ENCODE measurements at places on chromosomes 6 and 20.

GRCh38 chr20:39885975-39886649, 802.9 kb downstream of the MAFB start:
- peak; percentile 55 for DNase-seq

GRCh38 chr6:134787261-134787877, 162.5 kb downstream of the ALDH8A1 start:
- DNase-seq: no peak

- DNase-seq: peak; percentile 43
Observed at GRCh38 chr6:32785781-32786533, 22.6 kb upstream of the HLA-DQB2 start.

DNA sequence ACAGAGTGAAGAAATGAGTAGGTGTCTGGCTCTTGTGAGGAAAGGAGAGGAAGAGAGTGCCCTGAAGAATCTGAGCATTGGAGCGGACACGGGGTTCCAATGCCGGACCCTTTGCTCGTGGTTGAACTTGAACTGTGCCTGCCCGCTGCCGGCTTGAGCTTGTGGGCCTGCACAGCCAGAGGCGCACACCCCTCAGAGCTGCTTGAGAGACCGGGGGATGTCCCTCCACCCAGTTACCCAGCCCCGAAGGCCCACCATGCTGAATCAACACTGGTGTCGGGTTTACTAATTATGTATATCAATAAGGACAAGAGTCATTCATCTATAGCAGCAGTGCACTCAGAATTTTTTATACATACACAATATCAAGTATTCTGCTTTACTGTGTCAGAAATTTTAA, 218.3 kb upstream of the CST7 start:
- no peak for DNase-seq

DNA sequence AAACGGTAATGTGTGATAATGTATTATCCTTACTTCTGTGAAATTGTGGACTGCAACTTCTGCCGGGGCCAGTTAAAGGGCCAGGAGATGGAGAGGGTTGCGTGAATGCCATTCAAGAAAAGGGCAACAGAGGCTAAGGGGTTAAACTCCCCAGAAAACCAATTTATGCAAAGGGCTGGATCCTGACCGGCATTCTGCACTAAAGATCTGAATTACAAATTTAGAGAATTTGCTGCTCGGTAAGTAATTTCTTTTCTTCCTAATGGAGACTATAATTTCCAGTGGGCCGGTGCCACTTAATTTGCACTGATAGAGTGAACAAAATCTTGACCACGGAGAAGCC, 130.1 kb downstream of the BCAS1 start:
- no peak for DNase-seq

DNA sequence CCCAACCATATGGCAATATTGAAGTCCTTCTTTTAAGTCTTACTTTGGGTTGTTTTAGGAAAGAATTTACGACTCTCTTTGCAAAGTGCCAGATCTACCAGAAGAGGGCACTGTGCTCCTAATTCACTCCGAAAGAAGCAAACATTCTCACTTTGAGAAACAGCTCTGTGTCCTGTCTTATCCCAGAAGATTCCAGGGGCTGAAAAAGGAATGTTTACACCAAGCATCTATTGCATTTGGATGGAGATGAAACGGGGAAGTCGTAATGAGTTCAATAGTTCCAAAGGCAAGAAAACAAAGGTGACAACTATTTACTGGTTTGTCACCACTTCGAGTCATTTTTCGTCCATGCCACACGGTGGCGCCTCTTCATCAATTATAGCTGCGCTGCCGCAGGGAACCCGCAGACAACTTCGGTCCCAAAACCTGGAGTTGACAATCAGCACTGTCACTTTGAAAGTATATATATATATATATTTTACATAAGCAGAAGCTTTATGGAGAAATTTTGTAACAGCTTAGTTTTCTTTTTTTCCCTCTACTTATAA, 121.6 kb downstream of the MOXD1 start:
- peak; percentile 76 for DNase-seq

DNA sequence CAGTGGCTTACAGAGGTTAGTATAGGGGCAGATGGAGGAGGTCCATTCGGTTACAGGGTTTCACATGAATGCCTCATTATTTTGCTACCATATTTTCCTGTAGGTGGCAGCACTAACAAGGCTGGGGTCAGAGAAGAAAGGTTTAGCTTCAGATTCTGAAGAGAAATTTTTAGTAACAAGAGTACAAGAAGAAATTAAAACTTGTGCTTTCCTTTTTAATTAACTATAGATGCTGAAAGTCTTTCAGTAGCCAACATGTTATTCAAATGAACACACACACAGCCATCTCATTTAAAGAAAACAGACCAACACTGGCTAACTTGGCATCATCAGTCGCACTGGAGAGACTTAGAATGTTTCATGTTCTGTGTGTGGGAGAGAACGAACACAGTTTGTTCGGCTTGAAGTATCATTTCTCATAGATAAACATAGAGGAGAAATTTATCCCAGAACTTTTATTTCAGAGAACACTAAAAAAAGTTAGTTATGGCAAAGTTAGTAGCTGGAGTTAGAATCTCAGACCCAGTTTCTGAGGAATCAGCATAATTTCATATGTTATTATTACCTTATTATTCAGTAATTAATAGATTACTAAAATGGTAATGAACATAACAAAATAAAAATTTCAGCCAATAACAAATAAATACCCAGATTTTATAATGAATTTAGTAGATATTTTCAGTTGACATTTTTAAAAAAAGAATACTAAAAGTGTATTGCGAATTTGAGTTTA, 314.0 kb upstream of the RSPO3 start:
- peak; percentile 43 for DNase-seq

DNA sequence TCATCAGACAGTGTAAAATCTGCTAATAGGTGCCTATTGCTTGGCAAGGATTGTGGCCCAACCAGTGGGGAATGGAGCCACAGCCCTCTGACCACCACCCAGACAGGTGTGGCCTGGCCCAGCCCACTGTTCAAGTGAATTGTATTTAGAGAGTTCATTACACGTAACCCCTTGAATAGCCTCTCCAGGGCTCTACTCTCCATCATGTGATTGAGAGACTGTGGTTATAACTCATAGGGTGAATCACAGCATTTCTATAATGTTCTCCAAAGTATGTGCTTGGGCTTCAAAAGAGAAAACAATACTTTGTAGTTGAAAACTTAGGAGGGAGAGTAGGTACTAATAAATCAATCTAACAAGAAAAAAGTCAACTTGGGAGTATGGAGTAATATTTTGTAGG, 38.4 kb downstream of the ALDH8A1 start:
- DNase-seq: no peak

DNA sequence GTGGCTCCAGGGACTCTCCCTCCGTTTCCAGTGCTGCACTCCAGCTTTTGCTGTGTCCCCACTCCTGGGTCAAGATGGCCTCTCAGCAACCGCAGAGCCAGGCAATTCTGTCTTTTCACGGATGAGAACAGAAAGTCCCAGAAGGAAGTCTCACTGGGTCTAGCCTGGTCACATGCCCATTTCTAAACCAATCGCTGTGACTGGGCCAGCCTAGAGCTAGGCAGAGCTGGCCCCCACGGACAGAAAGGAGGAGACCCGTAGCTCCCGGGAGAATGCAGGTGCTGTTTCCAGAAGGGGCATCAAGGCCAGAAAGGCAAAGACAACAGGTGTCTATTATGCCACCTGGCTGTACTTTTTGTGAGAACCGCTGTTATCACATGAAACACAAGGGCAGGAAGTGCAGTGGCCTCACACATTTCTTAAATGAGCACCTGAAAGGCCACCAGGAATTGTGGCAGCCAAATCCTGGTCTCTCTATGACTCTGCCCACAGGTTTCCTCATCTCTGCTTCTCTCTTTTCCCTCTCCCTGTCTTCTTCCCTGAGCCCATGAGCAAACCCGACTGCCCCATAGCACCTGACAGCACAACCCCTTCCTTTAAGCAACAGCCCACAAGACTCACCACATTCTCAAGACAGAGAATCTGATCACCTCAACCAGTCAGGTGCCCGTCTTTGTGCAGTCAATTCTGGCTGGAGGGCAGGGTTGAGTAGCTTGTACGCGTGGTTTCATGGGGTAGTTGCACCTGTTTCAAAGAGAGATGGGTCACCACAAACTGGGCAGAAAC, 37.1 kb upstream of the B4GALT5 start:
- no peak for DNase-seq

GRCh38 chr6:80956898-80957297, 795.6 kb downstream of the TENT5A start:
- DNase-seq: no peak

DNA sequence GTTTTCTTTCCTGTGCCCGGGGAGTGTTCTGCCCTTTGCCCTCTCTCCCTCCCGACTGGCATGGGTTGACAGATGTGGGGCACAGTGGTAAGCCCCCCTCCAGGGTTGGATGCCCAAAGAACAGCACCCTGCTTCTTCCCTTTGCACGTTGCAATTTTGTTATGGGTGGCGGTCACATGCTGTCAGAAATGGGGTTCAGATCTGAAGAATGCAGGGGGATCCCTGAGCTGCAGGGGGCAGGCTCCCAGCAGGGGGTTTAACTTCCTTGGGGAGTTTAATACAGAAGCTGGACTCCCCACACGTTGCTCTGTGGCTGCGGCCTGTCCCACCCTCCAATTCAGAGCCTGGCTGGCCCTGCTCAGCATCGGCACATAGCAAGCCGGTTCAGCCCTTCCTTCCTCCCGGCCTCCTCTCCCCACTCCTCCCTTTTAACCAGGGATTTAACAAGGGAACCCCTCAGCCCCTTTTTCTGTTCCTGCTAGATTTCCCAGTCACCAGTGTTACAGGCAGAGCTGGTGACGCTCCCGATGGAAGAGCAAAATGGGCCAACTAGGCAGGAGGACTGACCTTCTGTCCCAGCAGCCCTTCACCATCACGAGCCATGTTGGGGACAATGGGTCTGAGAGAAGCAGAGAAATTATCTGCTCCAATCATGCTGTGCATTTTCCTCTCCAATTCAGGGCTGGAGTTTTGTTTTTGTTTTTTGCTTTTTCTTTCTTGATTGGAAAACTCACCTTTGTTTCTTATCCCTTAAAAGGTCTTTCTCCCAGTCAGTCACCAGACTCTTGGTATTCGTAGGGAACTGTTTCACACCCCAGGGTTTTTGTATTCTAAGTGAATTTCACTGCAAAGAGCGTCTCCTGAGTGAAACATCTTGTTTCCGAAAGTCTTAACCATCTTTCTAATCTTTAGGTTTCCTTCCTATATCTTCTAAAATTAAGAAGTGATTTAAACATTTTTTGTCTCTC, 6.8 kb downstream of the FOXF2 start:
- no peak for DNase-seq
